ENCODE measurements at places on chromosomes 2 and 18.

DNA sequence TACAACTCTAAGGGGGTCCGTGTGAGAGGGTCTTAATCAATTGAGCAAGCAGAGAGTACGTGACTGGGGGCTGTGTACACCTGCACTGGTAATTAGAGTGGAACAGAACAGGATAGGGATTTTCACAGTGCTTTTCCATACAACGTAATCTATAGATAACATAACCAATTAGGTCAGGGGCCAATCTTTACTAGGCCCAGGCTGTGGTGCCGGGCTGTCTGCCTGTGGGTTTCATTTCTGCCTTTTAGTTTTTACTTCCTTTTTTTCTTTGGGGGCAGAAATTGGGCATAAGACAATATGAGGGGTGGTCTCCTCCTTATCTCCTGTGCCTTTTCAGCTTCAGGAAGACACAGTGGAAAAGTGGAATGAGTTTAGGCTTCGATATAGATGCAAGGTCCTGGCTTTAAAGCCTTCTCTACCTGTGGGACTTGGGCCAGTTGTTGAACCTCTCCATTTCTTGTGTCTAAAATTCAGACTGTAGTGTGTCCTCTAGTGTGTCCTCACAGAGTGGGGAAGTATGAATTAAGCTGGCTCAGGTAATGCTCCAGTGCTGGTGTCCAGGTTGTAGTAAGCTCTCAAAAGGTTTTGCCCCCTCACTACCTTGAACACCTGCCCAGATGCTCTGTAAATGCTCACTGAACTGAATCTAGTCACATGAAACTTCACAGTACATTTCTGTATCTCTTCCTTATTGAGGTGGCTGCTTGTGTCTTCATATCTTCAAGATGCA lies 422.8 kb downstream of the SETBP1 start:
- peak; percentile 36 for ATAC-seq

DNA sequence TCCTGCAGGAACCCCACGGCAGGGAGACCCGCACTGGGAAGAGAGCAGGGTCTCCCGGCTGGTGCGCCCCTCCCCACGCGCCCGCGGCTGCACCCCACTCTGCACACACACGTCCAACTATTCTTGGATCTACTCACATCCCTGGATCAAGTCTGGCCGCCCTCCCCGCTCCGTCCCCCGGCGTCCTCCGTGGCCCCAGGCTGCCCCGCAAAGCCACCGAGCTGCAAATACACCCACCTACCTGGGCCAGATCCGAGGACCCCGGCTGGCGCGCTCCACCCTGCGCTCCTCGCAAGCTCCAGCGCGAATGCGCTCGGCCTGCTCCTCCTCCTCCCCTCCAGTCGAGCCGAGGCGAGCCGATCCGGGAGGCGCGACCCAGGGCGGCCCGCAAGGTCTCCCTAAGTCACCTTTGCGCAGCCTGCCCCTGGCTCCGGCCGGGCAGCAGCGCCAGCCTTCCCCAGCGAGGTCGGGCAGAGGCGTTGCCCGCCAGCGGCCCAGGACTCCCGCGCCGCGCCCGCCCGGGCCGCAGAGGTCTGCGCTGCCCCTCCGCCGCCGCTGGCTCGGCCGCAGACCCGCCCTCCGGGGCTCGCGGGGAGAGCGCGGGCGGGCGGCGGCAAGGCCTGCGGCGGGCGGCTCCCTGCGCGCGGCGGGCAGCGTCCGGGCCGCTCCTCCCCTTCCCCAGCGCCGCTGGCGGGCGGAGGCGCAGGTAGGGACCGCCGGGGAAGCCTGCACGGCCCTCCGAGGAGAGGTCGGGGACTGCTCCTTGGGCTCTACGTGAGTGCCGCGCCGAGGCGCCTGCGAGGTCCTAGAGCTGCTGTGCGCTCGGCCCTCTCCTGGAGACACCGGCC lies 126.0 kb downstream of the OSBPL1A start:
- ATAC-seq = peak; percentile 82

GRCh38 chr2:55338268-55338667 lies 69.2 kb upstream of the MTIF2 start:
- ATAC-seq = no peak

GRCh38 chr2:124258140-124258880 lies 233.2 kb downstream of the CNTNAP5 start:
- ATAC-seq = no peak

- no peak for ATAC-seq
Measured at GRCh38 chr2:149420053-149420963, 89.9 kb downstream of the LYPD6 start.

- peak; percentile 97 for ATAC-seq
Measured at GRCh38 chr2:227817850-227818674, 4.4 kb downstream of the CCL20 start.

DNA sequence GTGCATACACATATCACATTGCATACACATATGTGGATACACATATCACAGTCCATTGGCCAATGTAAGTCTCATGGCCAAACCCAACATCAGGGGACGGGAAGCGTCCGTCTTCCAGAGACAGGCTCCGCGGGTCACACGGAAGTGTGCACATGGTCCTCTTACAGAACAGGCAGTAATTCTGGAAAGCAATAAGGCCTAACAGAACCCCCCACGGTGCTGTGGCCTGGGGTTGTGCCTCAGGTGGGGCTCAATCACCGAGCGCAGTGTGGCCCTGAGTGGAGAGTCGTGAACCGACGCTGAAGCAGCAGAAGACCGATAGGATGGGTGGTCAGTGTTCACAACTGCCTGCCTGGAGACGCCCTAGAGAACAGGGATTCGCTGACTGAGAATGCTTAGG lies 857.3 kb downstream of the GALR1 start:
- no peak for ATAC-seq

DNA sequence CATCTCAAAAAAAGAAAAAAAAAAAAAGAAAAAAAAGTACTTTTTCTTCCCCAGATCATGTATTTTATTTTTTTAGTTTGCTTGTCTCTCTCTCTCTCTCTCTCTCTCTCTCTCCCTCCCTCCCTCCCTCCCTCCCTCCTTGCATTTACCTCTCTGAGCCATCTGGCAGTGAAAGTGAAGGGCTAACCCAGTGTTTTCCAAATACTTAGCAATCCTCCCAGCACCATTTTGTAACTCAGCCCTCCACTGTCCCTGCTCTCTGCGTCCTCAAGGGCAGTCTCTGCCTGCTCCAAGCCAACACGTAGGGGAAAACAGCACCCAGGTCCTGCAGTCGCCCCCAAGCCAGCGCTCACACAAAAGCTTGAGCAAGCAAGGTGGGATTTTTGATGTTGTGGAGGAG lies 19.6 kb upstream of the TEX44 start:
- ATAC-seq = no peak

DNA sequence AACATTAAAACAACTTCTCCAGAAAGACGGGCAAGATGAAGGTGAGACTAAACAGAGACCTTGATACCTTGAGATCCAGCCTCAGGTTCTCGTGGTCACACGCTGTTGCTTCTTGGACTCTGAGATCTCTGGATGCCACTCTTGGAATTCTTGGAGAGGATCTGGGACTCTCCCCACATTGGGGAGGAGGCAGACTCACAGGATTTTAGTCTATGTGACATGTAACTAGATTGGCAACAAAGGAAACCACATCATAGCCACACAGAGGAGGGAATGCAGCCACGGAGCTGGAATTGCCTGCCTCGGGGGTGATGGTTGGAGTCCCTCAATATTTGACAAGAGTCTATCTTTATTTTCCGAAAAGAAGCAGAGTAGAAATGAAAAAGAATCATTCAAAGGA lies 78.8 kb upstream of the IGFBP5 start:
- no peak for ATAC-seq

GRCh38 chr2:179461420-179461819 lies 196.8 kb upstream of the SESTD1 start:
- ATAC-seq = no peak

- ATAC-seq = peak; percentile 54
Measured at GRCh38 chr2:86082756-86083155, 22.9 kb downstream of the POLR1A start.

DNA sequence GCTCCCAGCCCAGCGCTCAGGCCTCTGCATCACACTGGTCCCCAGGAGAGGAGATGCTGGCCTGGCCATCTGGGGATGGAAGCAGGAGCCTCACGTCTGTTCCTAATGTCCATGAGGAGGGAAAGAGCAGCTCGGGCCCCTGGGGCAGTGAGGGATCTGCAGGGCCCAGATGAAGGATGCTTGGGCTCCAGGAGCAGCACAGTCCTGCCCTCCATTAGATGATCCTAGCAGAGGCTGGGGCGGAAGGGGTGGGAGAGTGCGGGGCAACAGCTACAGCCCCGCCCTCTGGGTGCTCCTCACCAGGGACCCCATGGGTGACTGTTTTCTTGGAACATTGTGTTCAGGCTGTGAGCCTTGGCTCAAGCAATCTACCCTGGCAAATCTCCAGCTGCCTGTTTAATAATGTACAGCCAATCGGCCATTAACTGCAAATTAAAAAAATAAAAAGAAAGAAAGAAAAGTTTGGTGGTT lies 49.7 kb downstream of the TNS1 start:
- ATAC-seq = no peak

- ATAC-seq = peak; percentile 78
Measured at GRCh38 chr18:45068400-45069094, 387.9 kb downstream of the SETBP1 start.

- peak; percentile 38 for ATAC-seq
Measured at GRCh38 chr2:43057026-43057741, 169.2 kb downstream of the ZFP36L2 start.

GRCh38 chr2:36857713-36858112 lies 108.6 kb downstream of the STRN start:
- ATAC-seq = no peak

DNA sequence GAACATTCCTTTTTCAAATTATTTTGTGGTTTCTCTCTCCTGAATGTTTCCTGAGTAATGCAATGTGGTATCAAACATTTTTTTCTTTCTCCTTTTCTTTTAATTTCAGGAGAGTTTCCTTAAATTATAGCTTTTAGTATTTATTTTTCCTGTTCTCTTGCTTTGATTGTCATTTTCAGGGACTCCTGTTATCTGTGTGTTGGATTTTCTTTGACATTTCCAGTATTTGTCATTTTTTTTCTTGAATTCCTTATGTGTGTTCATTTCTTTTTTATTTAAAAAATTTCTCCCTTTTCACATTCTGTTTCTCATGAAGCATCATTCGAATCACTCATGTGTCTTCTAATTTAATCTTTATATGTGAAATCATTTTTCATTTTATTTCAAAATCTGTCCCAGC lies 61.0 kb downstream of the NPPC start:
- no peak for ATAC-seq

GRCh38 chr2:54722641-54723040 lies 821 bp upstream of the EML6 start:
- ATAC-seq = peak; percentile 8

GRCh38 chr18:23226930-23227725 lies 91.8 kb downstream of the CABLES1 start:
- ATAC-seq = peak; percentile 12

- ATAC-seq = no peak
Measured at GRCh38 chr2:176681584-176682115, 412.4 kb downstream of the MTX2 start.

GRCh38 chr2:176129813-176130146 lies 275 bp downstream of the HOXD8 start:
- peak; percentile 36 for ATAC-seq

DNA sequence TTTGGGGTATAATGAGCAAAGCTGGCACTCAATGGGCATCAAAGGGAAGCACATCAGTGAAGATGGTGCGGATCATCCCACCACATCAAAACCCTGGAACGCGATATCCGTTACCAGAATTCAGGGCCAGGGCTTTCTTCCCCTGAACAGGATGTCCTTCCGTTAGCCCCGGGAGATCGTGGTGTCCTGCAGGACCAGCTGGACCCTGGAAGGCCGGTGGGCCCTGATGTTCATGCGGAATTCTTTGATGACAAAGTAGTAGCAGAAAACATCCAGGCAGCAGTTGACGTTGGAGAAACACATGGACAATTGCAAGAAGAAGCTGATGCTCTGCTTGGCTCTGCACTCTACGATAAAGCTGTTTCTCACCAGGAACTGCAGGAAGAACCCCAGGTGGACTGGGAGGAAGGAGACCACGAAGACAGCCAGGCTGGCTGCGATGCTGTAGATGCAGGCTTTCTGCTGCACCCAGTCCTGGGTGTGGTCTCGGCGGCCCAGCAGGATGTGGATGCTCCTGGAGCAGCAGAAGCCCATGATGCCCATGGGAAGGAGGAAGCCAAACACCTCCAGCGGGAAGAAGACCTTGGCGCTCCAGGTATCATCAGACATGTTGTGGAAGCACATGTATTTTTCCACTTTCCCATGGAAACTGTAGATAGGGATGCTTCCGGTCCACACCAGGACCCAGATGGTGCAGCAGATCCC lies 15.0 kb downstream of the GPR55 start:
- ATAC-seq = no peak

- ATAC-seq = no peak
Measured at GRCh38 chr2:10446631-10447030, 1.5 kb downstream of the ODC1 start.

GRCh38 chr2:160499865-160500264 lies 6.3 kb upstream of the RBMS1 start:
- ATAC-seq = peak; percentile 66

GRCh38 chr2:239898292-239898925 lies 126.7 kb downstream of the NDUFA10 start:
- ATAC-seq = no peak

- ATAC-seq = peak; percentile 77
Measured at GRCh38 chr2:162403884-162404283, 60.0 kb downstream of the GCA start.

DNA sequence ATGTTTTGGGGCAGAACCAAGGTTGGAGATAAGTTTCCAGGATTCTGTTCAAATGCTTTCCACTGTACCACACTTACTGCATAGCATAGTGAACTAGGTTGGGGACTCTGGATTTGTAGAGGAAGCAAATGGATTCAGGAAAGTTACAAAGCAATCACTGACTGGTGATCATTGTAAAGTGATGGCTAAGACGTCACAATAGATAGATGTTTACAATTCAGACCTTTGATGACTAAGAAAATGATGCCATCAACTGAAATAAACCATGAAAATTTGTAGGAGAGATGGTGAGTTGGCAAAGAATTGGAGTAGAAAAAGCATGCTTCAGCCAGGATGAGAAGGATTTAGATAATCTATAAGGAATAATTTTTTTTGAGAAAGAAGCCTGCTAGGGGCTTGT lies 178.0 kb downstream of the UBE2E3 start:
- no peak for ATAC-seq

GRCh38 chr2:129765678-129766351 lies 213.7 kb upstream of the RAB6C start:
- ATAC-seq = no peak

DNA sequence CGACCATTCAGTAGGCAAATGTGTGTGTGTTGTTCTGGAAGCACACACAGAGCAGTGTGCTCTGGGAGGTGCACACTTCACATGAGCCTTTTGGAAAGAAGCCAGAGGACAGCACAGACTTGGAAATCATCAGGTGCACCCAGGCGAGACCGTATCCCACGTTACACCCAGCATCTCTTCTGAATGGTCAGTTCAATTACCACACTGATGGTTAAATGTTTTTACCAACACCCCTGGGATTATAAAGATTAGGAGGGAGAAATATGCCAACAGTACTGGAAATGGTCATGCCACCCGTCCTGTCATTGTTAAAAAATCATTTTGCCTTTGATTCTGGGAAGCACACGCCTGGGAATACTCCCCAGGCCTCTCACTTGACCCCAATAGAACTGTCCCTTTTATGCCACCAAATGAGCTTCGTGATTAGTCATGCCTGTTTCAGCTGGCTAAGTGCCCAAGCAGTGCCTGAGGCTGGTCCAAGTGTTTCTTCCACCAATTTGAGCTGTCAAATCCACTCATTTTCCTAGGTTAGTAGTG lies 183.7 kb downstream of the NRP2 start:
- ATAC-seq = no peak
